ENCODE measurements at places on chromosomes 4 and X.

GRCh38 chr4:96681218-96681617 lies 841.3 kb downstream of the PDHA2 start:
- no peak for DNase-seq

DNA sequence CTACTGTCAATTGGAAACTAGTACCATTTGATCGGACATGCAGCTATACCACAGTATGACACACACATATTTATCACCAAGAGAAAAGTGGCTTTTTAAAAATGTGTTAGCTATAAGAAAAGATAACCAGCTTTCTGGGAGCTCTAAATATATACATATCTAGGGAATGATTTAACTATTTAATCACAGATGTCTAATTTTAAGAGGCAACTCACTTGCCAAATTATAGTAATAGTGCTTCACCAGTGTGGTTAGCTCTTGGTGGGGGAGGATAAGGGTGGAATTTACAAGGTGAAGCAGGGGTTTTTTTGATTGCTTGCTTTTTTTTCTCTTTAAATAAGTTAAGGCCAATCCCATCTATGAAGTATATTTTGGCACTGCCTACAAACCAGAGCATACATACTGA lies 547.7 kb upstream of the DIPK2B start:
- peak; percentile 25 for DNase-seq

DNA sequence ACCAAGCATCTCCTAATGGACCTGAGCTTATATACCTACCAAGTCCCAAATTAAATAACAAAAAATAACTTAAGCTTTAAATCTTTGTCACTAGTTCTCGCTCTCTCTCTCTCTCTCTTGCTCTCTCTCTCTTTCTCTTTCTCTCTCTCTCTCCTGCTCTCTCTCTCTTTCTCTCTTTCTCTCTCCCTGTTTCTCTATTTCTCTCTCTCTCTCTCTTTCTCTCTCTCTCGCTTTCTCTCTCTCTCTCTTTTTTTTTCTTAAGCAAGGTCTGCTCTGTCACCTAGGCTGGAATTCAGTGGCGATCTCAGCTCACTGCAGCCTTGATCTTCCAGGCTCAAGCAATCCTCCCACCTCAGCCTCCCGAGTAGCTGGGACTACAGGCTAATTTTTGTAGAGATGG lies 266.6 kb downstream of the BANK1 start:
- DNase-seq, result no peak

GRCh38 chr4:71830497-71831190 lies 46.8 kb upstream of the GC start:
- DNase-seq, result no peak

DNA sequence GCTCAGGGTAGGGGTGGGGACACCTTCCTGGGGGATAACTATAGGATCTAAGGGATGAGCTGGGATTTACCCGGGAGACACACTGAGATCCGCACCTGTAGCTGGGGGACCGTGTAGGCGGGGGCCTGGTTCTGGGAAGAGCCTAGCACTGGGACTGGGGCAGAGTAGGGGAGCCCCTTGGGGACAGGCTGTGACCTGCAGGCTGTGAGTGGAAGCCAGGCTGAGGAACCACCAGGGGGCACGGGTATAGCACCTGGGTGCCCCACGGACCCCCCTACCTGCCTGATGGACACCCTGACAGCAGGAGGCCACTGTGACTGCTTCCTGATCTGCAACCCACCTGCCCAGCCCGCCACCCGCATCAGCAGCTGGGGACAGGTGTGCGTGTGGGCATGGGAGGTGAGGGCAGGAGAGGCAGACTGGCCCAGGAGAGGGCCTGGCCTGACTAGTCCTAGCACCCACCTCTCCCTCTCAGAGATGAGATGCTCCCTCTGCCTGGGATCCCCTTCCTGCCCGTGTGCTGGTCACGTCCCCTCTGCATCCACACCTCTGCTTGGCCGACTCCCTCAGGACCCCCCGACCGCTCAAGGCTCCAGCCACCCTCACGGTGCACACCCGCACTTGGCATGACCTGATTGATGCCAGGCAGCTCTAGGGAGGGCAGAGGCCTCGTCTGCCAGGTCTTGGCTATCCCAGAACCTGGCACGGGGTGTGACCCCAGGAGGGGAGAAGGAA lies 94.2 kb upstream of the NKX1-1 start:
- DNase-seq, result no peak

DNA sequence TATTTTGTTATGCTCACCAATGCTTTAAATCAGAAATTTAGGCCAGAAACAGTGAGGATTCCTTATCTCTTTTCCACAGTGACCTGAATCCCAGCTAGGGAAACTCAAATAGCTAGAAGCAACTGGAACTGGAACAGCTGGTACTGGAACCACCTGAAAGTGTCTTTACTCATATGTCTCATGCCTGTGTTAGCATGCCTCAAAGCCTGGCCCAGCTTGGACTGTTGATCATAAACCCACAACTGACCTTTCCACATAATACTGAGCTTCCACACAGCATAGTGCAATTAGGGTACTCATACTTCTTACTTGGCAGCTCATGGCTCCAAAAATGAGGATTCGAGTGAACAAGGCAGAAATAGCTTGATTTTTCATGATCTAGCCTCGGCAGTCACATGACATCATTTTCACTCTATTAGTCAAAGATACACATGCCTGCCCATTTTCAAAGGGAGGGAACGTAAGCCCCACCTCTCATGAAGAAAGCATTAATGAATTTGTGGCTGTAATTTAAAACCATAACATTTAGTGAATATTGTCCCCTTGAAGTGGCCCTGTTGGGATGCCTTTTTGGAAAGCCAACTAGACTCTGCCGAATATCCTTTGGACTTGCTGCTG lies 80.8 kb upstream of the ACSL1 start:
- no peak for DNase-seq

GRCh38 chrX:10208953-10209352 lies 52.2 kb downstream of the CLCN4 start:
- DNase-seq, result no peak

DNA sequence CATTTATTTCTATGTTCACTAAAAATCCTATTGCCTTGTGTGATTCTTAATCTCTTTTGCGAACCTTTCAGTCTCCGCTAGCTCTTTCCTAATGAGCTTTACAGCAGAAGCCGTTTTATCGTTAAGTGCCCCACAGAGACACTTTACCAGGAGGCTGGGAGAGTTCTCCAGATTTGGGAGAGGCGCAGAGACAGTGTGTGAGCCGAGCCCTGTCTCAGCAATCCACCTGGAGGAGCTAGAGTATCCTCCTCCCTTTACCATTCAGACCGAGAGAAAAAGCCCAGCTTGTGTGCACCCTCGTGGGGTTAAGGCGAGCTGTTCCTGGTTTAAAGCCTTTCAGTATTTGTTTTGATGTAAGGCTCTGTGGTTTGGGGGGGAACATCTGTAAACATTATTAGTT lies 54.9 kb upstream of the MTM1 start:
- no peak for DNase-seq

- DNase-seq, result no peak
Observed at GRCh38 chrX:19604375-19604774, 89.1 kb upstream of the MAP3K15 start.

- DNase-seq, result no peak
Observed at GRCh38 chrX:2478546-2479419, 22.0 kb downstream of the DHRSX start.

DNA sequence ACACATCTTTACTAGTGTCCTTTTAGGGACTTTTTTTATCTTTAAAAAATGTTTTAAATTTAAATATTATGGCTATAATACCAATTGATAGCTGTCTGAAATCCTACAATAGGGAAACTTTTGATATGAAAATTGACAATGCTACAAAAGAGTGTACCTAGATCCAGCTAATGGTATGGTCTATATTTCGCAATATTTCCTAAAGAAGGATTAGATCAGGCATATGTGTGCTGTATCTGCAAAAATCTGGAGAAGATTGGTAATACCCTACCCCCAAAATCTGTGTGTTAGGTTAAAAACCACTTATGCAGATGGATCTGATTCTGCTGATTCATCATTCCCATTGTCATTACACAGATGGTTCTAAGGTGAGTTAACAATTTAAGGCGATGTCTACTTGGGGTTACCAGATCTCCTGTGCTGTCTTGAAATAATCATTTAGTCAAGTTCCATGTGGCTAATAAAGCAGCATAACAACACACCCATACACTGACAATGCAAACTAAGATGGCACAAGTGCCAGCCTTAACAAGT lies 137.1 kb downstream of the GASK1B start:
- no peak for DNase-seq

DNA sequence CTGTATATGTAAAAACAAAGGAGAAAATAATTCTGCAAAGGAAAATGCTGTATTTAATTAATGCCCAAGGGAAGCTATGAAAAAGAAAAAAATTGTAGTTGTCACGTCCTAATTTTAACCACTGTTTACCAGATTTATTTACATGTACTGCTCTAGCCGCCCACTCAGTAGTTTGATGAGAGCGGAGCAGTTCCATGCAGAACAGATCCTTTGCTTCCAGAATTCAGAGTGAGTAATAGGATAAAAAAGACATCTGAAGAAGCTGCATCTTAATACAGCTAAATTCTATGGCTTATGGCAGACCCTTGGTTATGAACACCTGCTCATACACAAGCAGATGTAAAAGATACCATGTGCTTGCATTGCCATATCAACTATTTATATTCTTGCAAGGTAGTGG lies 287.0 kb downstream of the GASK1B start:
- DNase-seq, result no peak

Measured in fibroblast of villous mesenchyme (primary cell).